Liver (tissue), 10 donors: ENCODE measurements at places on chromosomes 4 and X. TPM values are rescaled to one million over a fixed set of nuclear protein-coding genes. Genes with fewer than 3 reads are reported as not detected.

PRSS48 gene
- not detected for total RNA-seq

DIPK2B gene
- total RNA-seq, result 24.8 TPM

MAGEB1 gene
- total RNA-seq, result not detected

RRH gene
- 0.05 TPM for total RNA-seq

S100G gene
- not detected for total RNA-seq

SPARCL1 gene
- 25.8 TPM for total RNA-seq

CXCL5 gene
- total RNA-seq, result 0.14 TPM

NLGN3 gene
- total RNA-seq, result 0.17 TPM

HAUS3 gene
- 13.9 TPM for total RNA-seq

- no peak for DNase-seq
These were observed 59.3 kb upstream of the HS3ST1 start for GRCh38 chr4:11487868-11488544.

DNA sequence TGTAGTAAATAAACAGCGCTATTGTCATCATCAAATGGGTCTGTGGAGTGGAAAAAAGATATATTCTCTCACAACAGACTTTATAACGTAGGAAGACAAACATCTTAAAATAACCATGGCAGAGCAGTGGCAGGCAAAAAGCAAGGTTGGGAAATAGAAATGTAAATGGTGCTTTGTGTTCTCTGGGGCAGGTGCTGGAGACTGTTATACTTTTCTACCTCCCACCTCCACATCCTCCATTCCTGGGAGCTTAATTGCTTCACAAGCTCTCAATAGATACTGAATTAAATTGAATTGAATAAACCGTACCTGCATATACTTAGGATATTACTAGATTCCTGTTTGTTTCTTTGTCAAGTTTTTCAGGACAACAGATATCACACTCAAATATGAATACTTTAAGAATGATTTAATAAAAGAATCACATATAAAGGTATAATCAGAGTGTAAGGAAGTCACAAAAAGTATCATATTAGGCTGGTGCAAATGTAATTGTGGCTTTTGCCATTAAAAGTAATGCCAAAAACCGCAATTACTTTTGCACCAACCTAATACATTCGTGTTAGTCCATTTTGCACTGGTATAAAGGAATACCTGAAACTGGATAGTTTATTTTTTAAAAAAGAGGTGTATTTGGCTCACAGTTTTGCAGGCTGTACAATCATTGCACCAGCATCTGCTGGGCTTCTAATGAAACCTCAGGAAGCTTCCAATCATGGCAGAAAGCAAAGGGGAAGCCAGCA lies 367.3 kb downstream of the GRIA2 start:
- DNase-seq, result no peak

DNA sequence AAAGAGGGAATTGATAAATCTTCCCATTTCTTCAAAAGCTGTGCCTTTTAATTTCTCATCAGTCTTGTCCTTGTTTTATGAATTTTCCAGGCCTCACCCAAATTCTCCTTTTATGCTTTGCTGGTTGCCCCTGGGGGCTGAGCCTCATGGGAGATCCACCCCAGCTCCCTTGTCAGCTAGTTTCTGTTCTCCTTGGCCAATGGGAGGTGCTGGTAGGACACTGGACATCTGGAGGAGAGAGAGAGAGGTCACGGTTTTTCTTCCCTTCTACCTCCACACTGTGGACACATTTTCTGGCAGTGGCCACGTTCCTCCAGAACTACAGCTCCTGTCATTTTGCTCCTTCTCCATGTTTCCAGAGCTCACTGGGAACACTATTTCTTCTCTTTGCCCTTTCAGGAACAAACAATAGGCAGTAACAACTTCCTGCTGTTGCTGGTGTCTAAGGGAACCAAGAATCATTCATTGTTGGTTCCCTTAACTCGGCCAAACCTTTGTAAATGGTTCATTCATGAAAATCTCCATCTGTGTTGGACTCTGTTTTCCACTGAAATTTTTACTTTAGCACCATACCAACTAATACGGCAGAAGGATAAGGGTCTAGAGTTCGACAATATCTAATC lies 334.5 kb downstream of the GPAT3 start:
- DNase-seq, result no peak

- no peak for DNase-seq
These were observed 44.5 kb upstream of the WDR1 start for GRCh38 chr4:10161146-10161545.

- DNase-seq, result no peak
These were observed 53.9 kb upstream of the ADRA2C start for GRCh38 chr4:3712112-3712805.

DNA sequence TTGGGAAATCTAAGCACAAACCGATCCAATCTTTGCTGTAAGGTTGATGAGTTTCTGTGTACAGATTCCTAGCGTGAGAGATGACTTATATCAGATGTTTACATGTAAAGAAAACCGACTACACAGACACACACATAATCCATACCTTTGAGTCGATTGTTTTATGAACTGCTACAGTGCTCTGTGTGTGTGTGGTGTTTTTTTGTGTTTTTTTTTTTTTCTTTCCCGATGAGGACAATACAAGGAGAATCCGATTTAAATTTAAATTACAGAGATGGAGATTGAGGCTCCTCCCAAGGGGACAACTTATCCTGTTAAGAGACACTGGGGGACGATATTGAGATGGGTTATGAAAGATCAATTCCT lies 461 bp upstream of the SLC9A6 start:
- DNase-seq, result no peak

- no peak for DNase-seq
These were observed 146.2 kb downstream of the GATB start for GRCh38 chr4:151614561-151614960.

- DNase-seq, result no peak
These were observed 36.6 kb downstream of the ZNF41 start for GRCh38 chrX:47446431-47446830.

DNA sequence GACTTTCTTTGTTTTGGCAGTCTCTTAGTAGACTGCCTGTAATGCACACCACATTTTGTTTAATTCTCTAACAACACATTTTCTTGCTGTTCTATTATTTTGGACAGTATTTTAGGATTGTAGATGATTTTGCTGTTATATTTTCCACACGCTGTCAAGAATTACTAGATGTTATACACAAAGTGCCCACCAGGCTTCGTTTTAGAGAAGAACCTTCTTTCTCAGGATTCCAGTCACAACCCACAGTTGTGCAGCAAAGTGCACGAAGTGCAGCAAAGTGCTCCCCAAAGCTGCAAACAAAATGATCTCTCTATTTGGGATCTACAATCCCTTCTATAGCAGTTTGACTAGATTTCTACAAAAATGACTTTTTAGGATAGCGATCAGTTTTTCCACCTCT lies 2.4 kb downstream of the ZNF141 start:
- DNase-seq, result no peak

DNA sequence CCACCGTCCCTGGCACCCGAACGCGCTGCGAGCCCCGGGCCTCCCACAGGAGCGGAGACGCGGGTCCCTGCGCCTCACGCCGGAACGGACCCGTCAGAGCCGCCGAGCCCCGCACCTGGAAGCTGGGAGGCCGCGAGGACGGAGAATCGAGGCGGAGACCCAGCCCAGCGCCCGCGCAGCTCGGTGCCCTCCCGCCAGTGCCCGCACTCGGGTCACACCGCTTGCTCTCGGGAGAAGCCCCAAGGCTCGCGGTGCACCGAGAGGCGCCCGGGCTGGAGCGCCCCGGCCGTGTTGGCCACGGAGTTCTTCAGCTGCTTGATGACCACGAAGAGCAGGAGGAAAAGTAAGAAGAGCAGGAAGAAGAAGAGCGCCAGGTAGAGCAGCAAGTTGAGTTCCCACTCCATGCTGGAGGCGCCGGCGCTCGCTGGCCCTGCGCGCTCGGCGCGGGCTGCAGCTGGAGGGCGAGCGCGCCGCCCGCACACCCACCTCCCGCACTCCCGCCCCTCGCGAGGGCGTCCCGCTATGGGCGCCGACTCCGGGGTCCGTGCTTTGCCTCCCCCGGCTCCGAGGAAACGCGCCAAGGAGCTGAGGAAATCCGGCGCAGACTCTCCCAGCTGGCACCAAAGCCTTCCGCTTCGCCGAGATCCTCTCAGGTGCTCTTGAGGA lies at the start of gene SMIM43:
SMIM43 (minus strand) TSS at position 463 of the 666 bp plus-strand sequence; CDS start at position 404, 59 bp downstream.
- no peak for DNase-seq

- no peak for DNase-seq
These were observed 23.9 kb downstream of the SLC39A8 start for GRCh38 chr4:102321260-102321995.

GRCh38 chr4:92270908-92271307 lies 32.9 kb upstream of the GRID2 start:
- no peak for DNase-seq

DNA sequence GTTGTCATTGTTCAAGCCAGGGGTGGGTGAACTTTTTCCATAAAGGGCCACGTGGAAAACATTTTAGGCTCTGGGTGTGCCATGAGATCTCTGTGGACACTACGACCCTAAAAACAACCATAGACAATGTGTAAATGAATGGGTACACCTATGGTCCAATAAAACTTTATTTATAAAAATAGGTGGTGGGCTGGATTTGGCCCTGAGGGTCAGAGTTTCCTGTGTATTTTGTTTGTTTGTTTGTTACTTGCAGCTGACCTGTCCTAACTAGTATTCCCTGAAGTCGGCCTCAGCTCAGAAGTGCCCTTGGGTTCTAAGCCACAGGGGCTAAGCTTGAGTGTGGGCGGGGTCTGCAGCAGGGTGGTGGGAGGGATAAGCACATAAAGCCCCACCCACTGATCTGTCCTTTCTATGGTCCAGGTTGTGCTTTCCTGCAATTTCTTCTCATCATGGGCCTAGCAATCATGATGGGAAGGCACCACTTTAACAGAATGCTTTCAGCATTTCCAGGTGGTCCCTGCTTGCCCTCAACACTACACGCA lies 17.2 kb upstream of the DRD5 start:
- DNase-seq, result no peak

DNA sequence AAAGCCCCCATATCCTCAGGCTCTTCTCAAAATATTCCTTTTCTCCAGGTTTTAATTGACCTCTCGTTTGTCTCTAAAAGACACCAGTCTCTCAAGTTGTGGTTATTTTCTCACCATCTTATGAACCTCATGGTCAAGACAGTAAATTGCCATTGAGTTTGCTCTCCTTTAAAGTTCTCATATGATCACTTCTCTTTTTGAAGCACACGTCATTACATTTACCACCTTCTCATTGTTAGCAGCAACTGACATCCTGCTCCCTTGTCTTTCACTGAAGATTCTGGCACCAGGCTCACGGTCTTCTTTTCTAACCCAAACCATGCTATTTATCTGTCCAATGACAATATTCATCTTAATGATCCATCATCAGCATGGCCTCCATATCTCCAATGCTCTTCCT lies 324.2 kb downstream of the TMA16 start:
- DNase-seq, result no peak

DNA sequence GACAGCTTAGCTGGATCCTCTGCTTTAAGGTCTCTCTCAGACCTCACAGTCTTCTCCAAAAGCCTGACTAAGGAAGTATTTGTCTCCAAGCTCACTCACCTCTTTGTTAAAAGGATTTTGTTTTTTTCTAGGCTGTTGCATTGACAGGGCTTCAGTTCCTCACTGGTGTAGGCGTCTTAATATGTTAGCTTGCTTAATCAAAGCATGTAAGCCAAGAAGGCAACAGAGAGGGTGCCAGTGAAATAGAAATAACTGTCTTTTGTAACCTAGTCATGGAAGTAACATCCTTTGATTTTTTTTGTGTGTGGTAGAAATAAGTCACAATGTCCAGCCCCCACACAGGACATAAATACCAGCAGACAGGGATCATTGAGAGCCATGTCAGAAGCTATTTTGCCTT lies 58.8 kb downstream of the FIP1L1 start:
- DNase-seq, result no peak

DNA sequence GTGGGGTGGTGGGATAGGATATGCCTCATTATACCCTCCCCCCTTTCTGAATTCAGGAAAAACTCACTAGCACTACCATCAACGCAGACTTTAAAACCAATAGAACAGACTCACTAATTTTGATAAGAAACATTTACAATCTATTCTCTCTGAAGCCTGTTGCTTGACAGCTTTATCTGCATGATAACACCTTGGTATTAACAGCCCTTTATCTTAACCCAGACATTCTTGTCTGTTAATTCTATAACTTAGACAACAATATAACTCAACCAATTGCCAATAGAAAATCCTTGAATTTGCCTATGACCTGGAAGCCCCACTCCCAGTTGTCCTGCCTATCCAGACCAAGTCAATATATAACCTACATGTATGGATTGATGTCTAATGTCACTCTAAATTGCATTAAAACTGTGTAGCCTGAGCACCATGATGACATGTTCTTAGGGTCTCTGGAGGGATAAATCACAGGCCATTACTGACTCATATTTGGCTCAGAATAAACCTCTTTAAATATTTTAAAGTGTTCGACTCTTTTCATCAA lies 1.5 kb upstream of the UGT2A3 start:
- no peak for DNase-seq

DNA sequence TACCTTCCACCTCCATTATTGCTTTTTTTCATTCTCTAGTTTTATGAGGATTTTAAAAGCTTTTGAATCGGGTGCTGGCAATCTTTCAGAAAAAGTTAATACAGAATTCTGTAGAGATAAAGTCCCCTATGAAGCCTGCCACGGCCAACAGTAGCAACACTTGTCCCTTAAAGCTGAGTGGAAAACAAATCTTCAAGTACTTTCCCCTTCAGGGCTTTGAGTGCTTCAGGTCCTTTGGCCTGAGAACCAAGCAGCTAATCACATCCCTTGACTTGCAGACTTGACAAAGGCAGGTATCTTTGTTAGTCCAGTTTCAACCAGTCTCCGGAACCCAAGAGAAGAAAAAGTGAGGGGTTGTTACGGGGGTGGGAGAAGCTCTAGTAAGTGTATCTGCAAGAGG lies 144.4 kb downstream of the ATG4A start:
- no peak for DNase-seq

DNA sequence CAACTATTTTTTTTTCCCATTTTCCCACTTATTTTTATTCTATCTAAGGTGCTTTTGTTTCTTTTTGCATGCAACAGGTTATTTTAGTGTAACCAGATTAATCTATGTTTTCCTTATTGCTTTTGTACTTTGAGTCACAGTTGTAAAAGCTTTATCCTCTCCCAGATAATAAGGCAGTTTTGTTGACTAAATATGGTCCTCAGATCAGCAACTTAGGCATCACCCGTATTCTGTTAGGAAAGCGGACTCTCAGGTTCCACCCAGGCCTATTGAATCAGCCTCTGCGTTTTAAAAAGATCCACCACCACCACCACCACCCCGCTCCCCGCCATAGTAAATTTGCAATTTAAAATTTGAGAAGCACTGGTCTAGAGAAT lies 58.6 kb upstream of the USP9X start:
- DNase-seq, result no peak

GRCh38 chr4:111880116-111880515 lies 265.1 kb upstream of the FAM241A start:
- DNase-seq, result no peak

GRCh38 chr4:142201041-142201440 lies 564.7 kb downstream of the IL15 start:
- DNase-seq, result no peak

GRCh38 chr4:113971706-113972360 lies 7.6 kb downstream of the ARSJ start:
- DNase-seq, result no peak
